ENCODE measurements at places on chromosomes 7 and 10.

DNA sequence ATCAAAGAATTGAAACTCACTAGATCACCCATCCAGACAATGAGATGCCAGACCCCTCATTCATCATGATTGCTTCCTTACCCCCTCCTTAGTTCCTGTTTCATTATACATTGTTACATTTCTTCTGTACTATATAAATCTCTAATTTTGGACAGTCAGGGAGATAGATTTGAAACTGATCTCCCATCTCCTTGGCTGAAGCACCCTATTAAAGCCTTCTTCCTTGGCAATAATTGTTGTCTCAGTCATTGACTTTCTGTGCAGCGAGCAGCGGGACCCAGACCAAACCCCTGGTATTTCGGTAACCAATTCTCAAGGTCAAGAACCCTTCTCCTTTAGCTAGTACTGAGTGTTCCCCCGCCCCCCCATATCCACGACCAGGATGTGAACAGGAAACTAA is 100.2 kb downstream of the ABLIM1 start:
- no peak for DNase-seq

DNA sequence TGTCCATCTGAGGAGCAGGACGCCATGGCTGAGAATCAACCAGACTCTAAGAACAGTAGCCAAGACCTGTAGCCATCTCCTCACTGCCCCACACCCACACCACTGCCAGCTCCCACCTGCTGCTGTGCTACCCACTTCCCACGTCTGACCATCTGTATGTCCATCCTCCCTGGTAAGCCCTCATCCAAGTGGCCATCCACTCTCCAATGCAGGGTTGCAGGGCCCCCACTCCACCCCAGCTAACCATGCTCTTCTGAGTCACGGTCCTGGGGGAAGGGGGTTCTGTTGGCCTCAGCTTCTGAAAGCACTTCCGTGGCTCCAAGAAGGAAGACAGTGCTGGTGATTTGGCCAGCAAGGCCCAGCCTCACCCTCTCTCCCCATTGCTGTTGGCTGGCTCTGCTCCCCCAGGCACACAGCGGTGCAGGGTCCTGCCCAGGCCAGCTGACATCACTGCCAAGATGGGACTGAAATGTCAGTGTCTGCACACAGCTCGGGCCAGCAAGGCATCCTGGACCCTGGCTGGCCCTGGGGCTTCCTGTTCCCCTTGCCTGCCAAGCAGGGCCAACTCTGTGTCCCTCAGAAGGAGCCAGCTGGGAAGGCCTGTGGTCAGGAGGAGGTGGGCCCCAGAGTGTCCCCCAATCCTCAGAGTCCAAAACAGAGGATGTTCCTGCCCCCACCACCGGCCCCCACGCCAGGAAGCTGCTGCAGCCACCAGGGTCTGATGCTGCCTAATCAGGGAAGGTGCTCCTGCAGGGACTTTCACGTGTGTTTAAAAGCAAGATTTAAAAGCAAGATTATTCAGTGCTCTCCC is 17.5 kb downstream of the RASGEF1A start:
- no peak for DNase-seq

GRCh38 chr10:34780818-34781380 is 34.2 kb downstream of the PARD3 start:
- no peak for DNase-seq

DNA sequence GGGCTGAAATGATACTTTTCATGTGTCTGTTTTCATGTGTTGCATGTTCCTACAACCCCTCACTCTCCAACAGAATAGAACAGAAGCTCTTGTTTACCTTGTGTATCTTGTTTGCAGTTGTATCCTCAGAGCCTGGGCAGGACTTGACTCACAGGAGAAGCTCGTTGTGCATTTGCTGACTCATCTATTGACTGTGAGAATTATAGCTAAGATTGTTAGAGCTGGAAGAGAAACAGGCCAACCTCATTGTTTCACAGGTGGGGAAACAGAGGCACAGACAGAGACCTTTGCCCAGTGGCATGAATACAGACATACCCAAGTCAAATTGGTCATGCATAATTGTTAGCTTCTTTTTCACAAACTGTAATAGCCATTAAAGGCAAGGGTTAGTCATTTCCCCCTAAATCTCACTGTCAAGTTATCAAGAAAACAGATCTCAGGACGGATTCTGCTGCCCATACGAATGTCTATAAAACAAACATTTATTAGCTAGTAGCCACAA is 4.6 kb upstream of the TSPAN15 start:
- DNase-seq = no peak

DNA sequence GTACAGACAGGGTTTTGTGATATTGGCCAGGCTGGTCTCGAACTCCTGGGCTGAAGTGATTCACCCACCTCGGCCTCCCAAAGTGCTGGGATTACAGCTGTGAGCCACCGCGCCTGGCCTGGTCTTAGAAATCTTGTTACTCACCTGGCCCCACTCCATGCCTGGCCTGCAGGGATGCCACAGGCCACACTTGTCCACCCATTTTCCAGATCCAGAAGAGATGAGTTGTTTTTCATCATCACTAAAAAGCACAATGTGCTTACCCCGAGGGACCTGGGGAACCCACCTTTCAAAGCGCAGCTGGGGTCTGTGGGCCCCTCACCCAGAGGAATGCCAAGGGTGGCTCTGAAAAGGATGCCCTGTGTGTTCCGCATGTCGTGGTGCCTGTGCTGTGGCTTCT is 134.2 kb downstream of the TACC2 start:
- DNase-seq = no peak

GRCh38 chr10:121800831-121801230 is 127.0 kb downstream of the ATE1 start:
- DNase-seq = no peak

DNA sequence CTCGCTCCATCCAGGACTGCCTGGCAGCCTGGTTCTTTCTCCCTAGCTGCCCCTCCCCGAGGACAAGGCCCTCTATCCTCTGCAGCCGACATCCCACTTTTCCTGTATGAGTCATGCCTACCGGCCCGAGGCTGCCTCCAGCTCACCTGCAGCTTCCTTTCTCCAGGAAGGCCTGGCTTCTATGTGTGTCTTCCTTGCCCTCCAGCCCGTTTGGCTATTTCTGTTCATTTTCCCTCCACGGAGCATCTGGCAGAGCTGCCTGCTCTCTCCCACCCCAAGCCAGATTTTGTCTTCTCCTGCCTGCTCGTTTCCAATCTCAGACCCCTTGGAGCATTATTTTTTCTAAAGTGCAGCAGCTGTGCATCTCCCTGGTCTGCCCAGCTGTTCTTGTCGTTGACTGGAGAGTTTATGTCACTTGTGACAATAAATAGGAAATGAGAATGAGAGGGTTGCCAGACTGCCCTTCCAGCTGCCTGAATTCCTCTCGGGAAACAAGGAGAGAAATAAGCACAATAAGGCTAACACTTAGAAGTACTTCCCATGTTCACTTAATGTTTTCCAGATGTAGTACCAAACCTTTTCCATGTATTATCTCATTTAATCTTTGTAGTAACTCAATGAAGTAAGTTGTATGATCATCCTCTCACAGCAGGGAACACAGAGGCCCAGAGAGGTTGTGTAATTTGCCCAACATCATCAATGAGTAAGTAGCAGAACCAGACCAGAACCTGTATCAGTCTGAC is 19.7 kb downstream of the UBTD1 start:
- no peak for DNase-seq

GRCh38 chr7:147516391-147516790 is 1074.2 kb upstream of the C7orf33 start:
- no peak for DNase-seq

GRCh38 chr10:15901889-15902288 is 41.6 kb upstream of the MINDY3 start:
- DNase-seq = no peak

- no peak for DNase-seq
These were observed 77.1 kb upstream of the NME8 start for GRCh38 chr7:37771342-37771741.

DNA sequence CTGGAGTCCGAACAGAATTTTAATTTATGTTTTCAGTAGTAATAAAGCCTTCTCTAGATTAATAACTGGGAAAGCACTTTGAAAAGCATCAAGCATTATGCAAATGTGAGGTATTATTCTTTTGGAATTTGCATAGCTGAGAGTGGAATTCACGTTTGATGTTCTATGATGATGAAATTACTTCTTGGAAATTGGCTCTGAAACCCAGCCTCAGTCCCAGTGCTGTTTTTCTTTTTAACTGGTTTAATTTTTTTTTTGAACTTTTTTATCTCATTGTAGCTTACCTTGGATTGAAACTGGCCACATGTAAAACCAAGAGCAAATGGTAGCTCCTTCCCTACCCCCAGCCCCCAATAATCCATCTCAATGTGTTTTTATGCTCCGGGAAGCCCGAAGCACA is 1.2 kb downstream of the TBXAS1 start:
- no peak for DNase-seq

DNA sequence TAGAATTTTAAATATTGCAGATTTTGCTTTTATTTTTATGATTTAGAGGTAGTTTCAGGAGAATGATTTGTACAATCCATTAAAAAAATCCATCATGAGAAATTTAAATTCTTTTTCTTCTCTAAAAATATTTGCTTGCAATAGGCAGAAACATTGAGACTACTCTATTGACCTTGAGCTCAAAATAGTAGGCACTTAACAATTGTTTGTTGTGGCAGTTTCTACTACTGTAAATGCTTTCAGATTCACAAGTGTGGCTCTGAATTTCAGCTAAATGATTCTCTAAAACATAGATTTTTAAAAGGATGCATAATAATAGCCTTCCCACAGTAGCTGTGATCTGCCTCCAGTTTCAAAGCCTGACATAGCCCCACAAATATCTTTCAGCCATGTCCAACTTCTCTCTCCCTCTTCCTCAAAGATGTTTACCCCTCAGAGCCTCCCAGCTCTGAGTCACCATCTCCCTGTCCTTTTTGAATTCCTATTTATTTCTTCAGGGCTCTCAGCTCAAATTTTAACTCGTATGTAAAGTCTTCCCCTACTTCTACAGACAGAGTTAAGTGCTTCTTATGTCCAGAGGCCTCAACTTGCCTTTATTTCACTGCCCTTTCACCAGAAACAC is 160.5 kb downstream of the AOAH start:
- no peak for DNase-seq

DNA sequence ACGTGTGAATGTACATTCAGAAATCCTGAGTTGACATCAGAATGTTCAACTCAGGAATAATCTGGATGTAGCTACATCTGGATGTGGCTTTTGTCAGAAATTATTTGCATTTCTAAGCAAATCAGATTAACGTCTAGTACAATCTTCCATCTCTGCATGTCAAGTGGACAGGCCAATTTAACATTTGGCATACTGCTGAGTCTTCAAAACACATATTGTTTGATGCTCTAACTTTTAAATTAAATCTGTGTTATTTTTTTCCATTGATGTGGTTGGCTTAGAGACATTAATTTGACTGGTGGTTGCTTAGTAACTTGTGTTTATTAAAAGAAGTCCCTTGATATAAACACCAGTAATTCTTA is 3.4 kb downstream of the STAMBPL1 start:
- DNase-seq = no peak

- no peak for DNase-seq
These were observed 96.4 kb downstream of the WDR37 start for GRCh38 chr10:1152386-1153250.

DNA sequence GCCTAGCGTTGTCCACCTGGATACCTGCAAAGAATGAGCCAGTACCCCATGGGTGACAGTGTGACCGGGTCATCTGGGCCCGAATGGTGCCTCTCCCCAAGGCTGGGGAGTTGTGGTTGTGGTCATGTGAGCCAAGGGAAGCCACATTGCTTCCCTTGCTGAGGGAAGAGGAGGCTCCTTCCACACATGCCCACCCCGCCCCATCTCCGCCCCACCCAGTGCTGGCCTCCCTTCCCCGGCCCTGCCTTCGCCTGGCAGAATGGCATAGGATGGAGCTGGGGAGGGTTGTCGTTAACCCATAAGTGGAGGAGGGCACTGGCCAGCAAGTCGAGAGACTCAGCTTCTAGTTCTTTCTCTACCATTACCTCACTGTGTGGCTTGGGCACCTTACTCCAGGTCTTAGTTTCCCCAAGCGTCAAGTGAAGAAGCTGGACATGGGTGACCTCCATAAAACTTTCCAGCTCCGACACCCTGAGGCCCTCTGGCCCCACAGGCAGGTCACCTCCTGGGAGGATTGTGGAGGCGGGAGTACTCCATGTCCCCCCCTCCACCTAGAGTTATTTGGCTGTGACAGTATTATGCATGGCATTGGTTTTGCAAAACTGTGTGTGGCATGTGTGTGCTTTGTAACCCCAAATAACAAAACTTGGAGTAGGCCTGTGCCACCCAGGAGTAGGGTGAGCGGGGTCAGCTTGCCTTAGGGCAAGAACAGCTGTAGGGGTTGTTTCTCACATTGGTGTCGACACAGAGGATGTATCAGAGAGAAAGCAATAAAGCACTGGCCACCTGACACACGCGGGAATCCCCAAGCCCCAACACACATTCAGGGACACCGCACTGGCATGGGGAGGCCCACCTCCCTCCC is 90.5 kb upstream of the MACROH2A2 start:
- DNase-seq = no peak

DNA sequence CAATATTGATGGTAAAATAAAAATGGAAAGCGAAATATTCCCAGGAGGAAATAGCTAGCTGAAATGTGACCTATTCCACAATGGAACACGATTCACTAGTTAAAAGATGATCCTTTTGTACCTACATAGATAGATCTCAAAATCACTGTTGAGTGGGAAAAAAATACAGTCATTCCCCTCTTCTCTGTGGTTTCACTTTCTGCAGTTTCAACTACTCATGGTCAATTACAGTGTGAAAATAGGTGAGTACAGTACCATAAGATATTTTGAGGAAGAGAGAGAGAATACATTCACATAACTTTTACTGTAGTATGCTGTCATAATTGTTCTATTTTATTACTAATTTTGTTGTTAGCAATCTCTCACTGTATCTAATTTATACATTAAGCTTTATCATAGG is 56.0 kb upstream of the COL13A1 start:
- DNase-seq = no peak

DNA sequence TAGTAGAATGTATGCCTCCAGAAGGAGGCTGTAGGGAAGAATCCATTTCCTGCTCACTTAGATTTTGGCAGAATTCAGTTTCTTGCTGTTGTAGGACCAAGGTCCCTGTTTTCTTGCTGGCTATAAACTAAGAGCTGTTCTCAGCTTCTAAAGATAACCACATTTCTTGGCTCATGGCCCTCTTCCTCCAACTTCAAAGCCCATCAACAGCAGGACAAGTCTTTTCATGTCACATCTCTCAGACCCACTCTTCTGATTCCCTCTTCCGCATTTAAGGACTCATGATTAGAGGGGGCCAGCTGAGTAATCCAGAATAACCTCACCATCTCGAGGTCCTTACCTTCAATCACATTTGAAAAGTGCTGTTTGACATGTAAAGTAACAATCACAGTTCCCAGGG is 8.2 kb upstream of the LSM8 start:
- DNase-seq = no peak

DNA sequence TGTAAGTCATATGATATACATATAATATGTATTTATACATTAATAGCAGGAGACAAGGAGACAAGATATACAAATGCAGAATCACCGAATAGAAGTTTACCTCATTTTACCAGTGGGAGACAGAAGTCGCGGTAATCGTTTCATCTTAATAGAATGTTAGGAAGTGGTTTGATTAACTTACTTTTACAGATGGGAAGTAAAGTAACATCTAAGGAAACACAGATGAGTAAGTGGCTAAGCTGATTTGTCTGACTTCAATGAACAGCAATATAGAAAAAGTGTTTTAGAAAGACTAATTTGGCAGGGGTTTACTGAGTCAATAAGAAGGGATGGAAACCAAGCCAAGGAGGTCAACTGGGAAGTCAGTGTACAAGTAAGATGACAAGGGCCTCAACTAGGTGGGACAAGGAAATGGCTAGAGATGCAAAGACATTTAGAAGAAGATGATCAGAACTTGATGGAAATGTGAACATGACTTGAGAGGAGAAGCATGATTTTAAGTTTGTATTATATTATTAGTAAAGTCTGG is 36.2 kb upstream of the FAM133B start:
- DNase-seq = no peak

GRCh38 chr10:87715552-87716347 is 56.1 kb downstream of the PAPSS2 start:
- no peak for DNase-seq
